ENCODE measurements at places on chromosomes 16 and 17.
A peak's percentile ranks its signal among the peaks of the same experiment; 100 is the strongest.

GRCh38 chr17:63041251-63041650, 75.2 kb downstream of the TANC2 start:
- no peak overlapping the region for H3K27ac ChIP-seq
- H3K27me3 ChIP-seq: no peaks in the 10 kb centered on the region
- DNase-seq: no peak
- no peak overlapping the region for H3K4me3 ChIP-seq
- no peaks in the 10 kb centered on the region for H3K36me3 ChIP-seq
- peaks cover 6% of the 10 kb centered on the region for H3K4me1 ChIP-seq

DNA sequence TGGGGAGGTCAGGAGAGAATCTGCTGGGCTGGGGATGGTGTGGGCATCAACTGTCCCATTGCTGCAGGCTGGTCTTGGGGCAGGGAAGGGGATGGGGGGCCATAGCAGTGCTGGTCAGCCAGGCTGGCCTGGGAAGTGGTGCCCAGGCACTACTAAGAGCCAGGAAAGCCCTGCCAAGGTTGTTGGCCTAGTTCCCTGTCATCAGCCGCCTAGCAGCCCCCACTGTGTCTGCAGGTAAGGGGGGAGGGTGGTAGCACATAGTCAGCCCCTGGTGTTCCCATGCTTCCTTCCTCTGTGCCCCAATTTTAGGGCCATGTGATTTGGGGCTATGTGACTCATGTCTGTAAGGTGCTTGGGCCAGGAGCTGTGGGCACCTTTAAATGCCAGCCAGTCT, 17.8 kb downstream of the GJD3 start:
- H3K27me3 ChIP-seq: no peaks in the 10 kb centered on the region
- peaks cover 69% of the 10 kb centered on the region for H3K4me1 ChIP-seq
- DNase-seq: no peak
- peak overlapping the region; percentile 63 for H3K27ac ChIP-seq

- H3K36me3 ChIP-seq: no peaks in the 10 kb centered on the region
- no peak overlapping the region for H3K27ac ChIP-seq
- no peaks in the 10 kb centered on the region for H3K27me3 ChIP-seq
- no peak for DNase-seq
- no peak overlapping the region for H3K4me3 ChIP-seq
These were observed 888 bp downstream of the ACSM5 start for GRCh38 chr16:20410121-20410723.

- no peak overlapping the region for H3K4me3 ChIP-seq
- no peak for DNase-seq
- H3K27ac ChIP-seq: peak overlapping the region; percentile 57
These were observed 140.2 kb downstream of the AATF start for GRCh38 chr17:37088913-37089312.

DNA sequence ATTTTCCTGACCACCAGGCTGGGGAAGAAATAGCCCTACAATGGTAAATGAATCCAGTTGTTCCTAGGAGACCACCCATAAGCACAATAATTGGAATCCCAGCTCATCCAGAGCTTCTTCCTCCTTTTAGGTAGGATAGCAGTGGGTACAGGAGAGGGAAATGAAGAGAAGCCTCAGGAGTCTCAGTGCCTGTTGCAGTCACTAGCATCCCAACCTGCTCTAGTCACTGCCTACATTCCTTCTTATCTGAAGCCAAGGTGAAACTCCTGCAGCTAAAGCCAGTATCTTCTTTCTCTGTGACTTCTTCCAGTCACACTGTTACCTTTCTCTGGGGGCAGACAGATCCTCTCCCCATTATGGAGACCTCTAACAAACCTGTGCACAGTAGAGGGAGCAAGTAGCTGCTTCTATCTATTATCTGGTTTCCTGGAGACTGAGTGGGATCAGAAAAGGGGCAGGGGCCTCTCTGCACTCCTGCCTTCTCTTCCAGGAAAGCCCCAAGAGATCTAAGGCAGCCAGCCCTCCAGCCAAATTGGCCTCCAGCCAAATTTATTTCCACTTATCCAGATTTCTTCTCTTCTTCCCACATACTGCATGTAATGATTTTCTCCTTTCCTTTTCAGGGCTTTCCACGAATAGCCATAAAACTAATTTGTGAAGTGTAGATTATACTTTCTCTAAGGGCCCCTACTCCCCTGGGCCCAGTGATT, 85.5 kb downstream of the SSH2 start:
- peak; percentile 31 for DNase-seq
- no peak overlapping the region for H3K27ac ChIP-seq
- H3K36me3 ChIP-seq: peaks cover 4% of the 10 kb centered on the region
- H3K4me3 ChIP-seq: no peak overlapping the region
- H3K4me1 ChIP-seq: peaks cover 7% of the 10 kb centered on the region

GRCh38 chr17:60496041-60496440, 30.0 kb downstream of the APPBP2 start:
- DNase-seq: no peak
- no peaks in the 10 kb centered on the region for H3K4me1 ChIP-seq
- H3K36me3 ChIP-seq: peaks cover 4% of the 10 kb centered on the region
- no peaks in the 10 kb centered on the region for H3K27me3 ChIP-seq
- no peak overlapping the region for H3K4me3 ChIP-seq
- no peak overlapping the region for H3K27ac ChIP-seq

DNA sequence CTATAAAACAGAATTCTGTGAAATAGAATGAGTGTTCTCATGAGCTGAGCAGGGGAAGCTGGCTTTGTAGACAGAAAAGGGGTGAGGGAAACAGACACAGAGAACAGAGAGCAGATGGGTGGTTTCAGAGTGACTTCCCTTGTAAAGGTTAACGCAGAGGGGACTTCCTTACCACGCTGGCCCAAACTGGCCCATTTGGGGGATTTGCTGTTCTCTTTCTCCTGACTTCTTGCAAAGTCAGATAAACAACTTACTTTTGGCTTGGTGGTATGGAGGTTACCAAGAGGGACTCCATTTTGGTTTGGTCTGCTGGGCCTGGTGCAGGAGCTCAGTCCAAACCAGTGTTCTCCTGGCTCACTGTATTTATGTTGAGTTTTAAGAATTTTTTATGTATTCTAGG, 48.4 kb downstream of the SEC14L1 start:
- H3K27ac ChIP-seq: no peak overlapping the region
- no peaks in the 10 kb centered on the region for H3K27me3 ChIP-seq
- no peak for DNase-seq
- H3K4me3 ChIP-seq: no peak overlapping the region
- peaks cover 17% of the 10 kb centered on the region for H3K4me1 ChIP-seq

GRCh38 chr16:9415545-9415944, 324.1 kb downstream of the HAPSTR1 start:
- no peak for DNase-seq
- H3K36me3 ChIP-seq: no peaks in the 10 kb centered on the region

GRCh38 chr17:59829217-59830006, 63.3 kb downstream of the TUBD1 start:
- DNase-seq: peak; percentile 99
- no peak overlapping the region for H3K4me3 ChIP-seq
- H3K27ac ChIP-seq: peak overlapping the region; percentile 97
- H3K36me3 ChIP-seq: no peaks in the 10 kb centered on the region

DNA sequence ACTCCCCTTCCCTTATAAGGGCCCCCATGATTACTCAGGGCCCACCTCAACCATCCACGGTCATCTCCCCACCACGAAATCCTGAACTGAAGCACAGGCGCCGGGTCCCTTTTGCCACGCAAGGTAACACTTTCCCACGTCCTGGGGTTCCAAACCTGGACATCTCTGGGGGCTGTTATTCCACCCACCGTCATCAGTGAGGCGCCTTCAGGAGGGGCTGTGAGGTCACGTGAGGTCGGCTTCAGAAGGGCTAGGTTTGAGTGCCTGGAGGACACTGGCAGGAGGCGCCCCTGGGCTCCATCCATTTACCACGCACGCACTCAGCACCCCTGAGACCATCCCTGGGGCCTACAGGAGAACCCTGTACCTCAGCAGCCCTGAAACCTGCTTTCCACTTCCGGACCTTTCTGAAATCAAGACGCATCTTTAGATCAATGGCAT, 4.1 kb downstream of the CD2BP2 start:
- peaks cover 32% of the 10 kb centered on the region for H3K4me1 ChIP-seq
- no peak overlapping the region for H3K4me3 ChIP-seq
- H3K36me3 ChIP-seq: peaks cover 6% of the 10 kb centered on the region
- no peak overlapping the region for H3K27ac ChIP-seq
- H3K27me3 ChIP-seq: no peaks in the 10 kb centered on the region

- no peaks in the 10 kb centered on the region for H3K27me3 ChIP-seq
- H3K27ac ChIP-seq: no peak overlapping the region
- no peak overlapping the region for H3K4me3 ChIP-seq
- H3K36me3 ChIP-seq: no peaks in the 10 kb centered on the region
These were observed 130.3 kb upstream of the RBBP6 start for GRCh38 chr16:24409045-24409444.

GRCh38 chr17:50550661-50551432, 3.9 kb downstream of the SPATA20 start:
- no peak overlapping the region for H3K4me3 ChIP-seq
- H3K27ac ChIP-seq: no peak overlapping the region
- peaks cover 7% of the 10 kb centered on the region for H3K4me1 ChIP-seq
- peak; percentile 73 for DNase-seq

GRCh38 chr16:55563797-55564196, 2.7 kb upstream of the CAPNS2 start:
- H3K27ac ChIP-seq: peak overlapping the region; percentile 73
- no peaks in the 10 kb centered on the region for H3K27me3 ChIP-seq
- H3K4me1 ChIP-seq: peaks cover 80% of the 10 kb centered on the region
- peak; percentile 86 for DNase-seq
- peak overlapping the region; percentile 27 for H3K4me3 ChIP-seq
- peaks cover 9% of the 10 kb centered on the region for H3K36me3 ChIP-seq

GRCh38 chr17:17892009-17892408, 55.2 kb upstream of the SREBF1 start:
- no peak for DNase-seq
- no peaks in the 10 kb centered on the region for H3K27me3 ChIP-seq
- H3K36me3 ChIP-seq: no peaks in the 10 kb centered on the region
- no peak overlapping the region for H3K27ac ChIP-seq

DNA sequence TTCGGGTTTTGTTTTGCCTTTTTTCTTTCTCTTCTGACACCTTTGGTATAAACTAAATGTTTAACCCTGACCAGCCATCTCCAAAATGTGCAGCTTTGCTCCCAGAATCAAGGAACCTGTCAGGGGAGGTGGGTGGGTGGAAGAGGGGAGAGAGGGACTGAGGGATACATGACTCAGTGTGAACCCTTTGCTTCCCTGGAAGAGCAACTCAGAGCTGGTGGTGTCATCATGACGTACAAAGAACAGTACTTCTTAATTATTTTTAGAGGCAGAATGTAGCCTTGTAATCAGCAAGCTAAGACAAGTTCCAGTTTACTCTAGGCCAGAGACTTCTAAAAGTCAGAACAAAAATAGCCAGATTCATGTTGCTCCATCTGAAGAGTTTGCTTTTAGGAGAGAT, 119.6 kb upstream of the HAS3 start:
- no peak overlapping the region for H3K4me3 ChIP-seq
- H3K27me3 ChIP-seq: no peaks in the 10 kb centered on the region
- no peaks in the 10 kb centered on the region for H3K36me3 ChIP-seq
- H3K4me1 ChIP-seq: no peaks in the 10 kb centered on the region
- DNase-seq: no peak

DNA sequence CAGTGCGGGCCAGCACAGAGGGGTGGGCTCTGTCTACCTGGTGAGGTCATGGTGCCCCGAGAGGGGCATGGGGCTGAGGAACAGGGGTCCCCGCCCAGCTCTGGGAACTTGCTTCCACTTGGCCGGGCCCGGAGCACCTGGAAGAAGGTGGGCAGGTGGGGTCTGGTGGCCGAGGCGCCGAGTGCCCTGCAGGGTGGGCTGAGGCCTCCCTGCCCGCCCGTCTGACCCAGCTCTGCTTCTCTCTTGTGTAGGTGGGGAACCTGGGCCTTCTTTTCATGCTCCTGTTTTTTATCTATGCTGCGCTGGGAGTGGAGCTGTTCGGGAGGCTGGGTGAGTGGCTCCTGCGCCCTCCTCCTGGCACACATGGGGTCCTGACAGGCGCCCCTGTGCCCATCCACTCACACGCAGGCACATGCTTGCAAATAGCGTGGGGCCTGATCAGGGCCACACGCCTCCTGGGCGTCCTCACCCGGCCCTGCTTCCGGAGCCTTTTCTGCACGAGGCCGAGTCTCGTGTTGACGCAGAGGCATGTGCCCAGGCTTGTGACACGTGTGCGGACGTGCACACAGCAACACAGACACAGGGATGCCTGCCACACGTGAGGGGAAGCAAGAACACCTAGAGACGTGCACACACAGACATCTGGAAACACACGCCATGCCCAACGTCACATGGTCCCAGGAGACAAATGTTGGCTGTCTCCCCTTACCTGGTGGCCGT, 8.2 kb downstream of the TPSG1 start:
- no peaks in the 10 kb centered on the region for H3K4me1 ChIP-seq
- H3K27me3 ChIP-seq: no peaks in the 10 kb centered on the region
- no peaks in the 10 kb centered on the region for H3K36me3 ChIP-seq

GRCh38 chr17:13030459-13031300, 12.9 kb upstream of the ELAC2 start:
- peak; percentile 51 for DNase-seq
- no peaks in the 10 kb centered on the region for H3K36me3 ChIP-seq
- H3K4me1 ChIP-seq: no peaks in the 10 kb centered on the region
- no peak overlapping the region for H3K4me3 ChIP-seq
- no peaks in the 10 kb centered on the region for H3K27me3 ChIP-seq

DNA sequence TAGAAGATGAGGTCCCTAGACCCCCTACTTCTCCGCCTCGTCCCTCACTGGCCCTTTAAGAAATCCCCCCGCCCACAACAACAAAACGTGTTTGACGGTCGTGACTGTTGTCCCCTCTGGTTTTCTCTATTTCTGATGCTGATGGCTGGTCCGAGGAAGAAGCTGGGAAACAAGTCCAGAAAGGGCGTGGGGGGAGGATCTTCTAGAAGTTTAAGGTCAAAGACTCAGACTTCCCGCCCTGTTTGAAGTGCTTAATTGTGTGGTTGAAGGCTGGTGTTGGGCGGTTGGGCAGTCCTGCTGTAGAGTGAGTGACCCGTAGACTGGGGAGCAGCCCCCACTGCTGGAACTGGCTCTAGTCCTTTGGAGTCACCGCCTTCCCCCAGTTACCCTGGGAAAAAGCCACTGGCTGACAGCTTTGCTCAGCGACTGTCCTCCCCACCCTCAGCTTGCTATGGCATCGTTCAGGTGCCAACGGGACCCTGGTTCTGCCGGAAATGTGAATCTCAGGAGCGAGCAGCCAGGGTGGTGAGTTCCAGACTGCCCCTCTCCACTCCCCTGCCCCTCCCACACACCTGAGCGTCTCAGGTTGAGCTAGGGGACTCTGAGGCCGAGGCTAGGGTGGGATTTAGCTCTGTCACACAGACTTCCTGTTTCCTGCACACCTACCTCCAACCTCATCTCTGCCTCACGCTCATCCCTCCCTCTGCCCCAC, 1.6 kb downstream of the MLLT6 start:
- H3K4me1 ChIP-seq: peaks cover 37% of the 10 kb centered on the region
- no peaks in the 10 kb centered on the region for H3K36me3 ChIP-seq
- no peak overlapping the region for H3K27ac ChIP-seq
- H3K27me3 ChIP-seq: no peaks in the 10 kb centered on the region
- DNase-seq: peak; percentile 27

GRCh38 chr17:74099442-74100340, 103.8 kb upstream of the RPL38 start:
- H3K27ac ChIP-seq: no peak overlapping the region
- no peaks in the 10 kb centered on the region for H3K27me3 ChIP-seq
- no peaks in the 10 kb centered on the region for H3K36me3 ChIP-seq
- no peaks in the 10 kb centered on the region for H3K4me1 ChIP-seq
- no peak for DNase-seq
- H3K4me3 ChIP-seq: no peak overlapping the region

All from endothelial cell of umbilical vein (primary cell).